ENCODE measurements at places on chromosomes 13 and 19. TPM values are rescaled to one million over a fixed set of nuclear protein-coding genes. Genes with fewer than 3 reads are reported as not detected.

PEAK3 gene
- not detected for total RNA-seq

FCER2 gene
- total RNA-seq = 10.1 TPM

DNA sequence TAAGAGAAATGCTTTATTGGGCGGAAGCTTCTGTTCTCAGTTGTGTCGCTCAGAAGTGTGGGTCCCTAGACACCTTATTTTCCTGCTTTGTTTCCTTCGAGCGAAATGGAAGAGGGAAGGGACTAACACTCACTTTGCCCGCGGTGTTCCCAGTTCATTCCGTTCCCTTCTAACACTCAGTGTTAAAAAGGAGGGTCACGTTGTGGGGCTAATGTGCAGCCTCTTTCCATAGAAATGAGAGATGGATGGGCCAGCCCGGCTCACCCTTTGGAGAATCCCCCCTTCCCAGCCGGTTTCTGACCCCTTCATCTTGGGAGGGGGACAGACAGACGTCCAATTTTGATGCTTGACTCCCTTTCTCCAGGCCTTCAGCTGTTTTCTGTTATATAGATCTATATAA, 2.3 kb downstream of the ATP11A start:
- no peak for DNase-seq

- no peak for DNase-seq
Observed at GRCh38 chr13:100561599-100562204, 26.9 kb downstream of the GGACT start.
